K562 (cell line): ENCODE measurements at places on chromosomes 2 and 18. TPM values are rescaled to one million over a fixed set of nuclear protein-coding genes. Genes with fewer than 3 reads are reported as not detected.

Gene TFPI
- 74.7 and 83.0 TPM in 2 replicates for total RNA-seq

Gene IL37
- not detected in 2 replicates for total RNA-seq

Gene GNAL
- total RNA-seq, result 0.04 TPM in 1 of 2 replicates, not detected in the other

Gene BCL11A
- total RNA-seq, result 0.07 and 0.13 TPM in 2 replicates

Gene SP9
- 0.18 and 0.20 TPM in 2 replicates for total RNA-seq

DNA sequence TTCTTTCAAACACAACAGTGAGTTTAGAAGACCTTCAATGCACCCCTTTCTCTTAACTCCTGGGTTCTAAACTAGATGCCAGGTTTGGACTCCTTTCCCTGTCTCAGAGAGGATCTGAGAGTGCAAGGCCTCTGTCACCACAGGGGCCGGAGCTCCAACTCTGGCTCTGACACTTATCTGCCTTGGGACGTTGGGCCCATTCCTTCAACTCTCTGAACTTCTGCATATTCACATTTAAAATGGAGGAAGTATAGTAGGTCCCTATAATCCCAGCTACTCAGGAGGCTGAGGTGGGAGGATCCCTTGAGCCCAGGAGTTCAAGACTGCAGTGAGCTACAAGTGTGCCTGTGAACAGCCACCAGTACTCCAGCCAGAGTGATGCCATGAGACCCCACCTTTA lies 44.1 kb upstream of the ZFP36L2 start:
- no peak for DNase-seq

DNA sequence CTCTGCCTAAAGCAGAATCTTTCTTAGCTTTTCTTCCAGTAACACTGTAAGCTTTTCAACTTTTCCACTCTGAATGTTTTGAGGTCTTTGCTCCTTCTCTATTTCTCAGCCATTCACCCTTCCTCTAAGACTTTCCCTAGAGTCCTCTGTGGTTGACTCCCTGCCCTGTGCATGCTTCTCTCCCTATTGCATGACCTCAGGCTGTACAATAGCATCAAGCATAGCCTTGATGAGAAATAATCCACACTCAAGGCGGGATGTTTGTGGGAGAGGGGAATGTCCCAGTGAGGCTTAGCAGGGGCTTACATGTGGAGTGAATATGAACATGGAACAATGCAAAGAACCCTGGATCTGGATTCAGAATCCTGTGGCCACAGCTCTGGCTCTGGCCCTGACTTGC lies 48.4 kb upstream of the IGFBP5 start:
- DNase-seq, result no peak
